COLO829 (cell line): ENCODE measurements at places on chromosomes 16 and 17.

DNA sequence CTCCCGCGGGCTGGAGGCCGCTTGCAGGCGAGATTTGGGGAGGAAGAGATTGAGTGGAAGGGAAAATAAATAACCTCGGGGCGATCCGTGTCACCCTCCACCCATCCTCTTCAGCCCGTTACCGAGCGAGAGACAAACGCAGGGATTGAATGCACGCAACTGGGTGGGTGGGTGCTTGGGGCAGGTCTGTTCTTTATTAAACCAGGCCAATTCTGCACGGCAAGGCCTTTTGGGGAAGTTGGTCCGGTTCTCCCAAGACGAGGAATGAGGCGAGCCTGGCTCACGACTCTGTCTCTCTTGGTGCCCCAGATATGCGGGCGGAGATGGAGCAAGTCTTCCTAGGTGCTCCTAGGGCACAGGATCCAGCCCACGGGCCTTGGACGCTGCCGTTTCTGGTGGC, 396 bp upstream of the HOXB7 start:
- no peak for DNase-seq

DNA sequence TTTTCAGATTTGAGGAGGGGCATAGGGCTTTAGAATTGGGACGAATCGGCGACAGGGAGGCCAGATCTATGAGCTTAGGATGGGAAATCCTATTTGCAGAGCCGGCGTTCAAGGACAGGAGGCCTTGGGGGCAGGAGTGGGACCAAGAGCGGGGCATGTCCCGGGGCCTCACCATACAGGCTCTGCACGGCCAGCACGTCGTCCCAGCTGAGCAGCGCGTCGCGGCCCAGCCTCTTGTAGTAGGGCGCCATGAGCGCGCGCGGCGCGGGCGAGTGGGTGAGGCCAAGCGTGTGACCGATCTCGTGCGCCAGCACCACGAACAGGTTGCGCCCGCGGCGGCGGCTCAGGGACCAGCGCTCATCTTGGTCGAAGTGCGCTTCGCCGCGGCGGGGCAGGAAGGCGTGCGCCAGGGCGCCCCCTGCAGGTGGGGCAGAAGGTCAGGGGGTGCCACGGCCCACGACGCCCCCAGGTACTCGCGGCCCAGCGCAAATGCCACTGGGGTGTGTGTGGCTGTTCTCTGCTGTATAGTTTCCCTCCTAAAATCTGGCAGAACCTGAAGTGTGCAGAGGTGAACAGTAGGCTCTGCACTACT, 9.3 kb downstream of the C17orf50 start:
- no peak for DNase-seq

DNA sequence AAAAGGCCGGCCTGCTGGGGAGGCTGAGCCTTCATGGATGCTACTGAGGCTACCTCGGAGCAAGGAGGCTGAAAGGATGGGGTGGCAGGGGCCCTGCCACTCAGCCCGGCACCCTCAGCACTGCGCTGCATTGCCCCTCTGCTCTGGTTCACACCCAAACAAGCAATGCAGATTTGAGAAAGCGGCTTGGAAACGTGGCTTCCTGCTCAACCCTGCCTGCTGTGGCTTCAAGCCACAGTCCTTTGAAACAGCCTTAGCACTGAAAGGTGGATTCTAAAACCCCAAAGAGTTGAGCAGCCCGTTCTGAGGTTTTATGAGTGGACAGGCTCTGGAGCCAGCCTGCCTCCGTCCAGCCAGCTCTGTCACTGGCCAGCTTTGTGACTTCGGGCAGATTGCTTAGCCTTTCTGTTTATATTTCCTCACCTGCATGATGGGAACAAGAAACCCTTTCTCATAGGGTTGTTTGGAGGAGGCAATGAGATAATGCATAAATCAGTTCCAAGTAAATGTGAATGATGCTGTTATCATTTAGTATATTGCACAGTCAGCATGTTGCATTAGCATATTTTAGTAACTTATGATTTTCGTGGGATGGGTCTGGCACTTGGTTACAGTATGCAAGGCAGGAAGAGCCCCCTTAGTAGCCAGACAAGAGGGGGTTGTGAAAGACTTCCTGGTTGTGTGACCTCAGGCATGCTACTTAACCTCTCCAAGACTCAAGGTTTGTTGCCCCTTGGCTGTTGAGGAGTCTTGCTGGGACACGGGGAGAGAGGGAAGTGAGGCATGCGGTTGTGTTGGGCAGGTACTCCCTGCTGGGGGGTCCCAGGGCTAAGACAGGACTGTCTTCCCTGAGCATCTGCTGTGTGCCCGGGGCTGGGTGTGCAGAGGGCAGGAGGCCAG, 23.6 kb downstream of the CRISPLD2 start:
- DNase-seq: no peak

- DNase-seq: no peak
Observed at GRCh38 chr17:42282478-42283080, 5.7 kb upstream of the STAT5A start.

- no peak for DNase-seq
Observed at GRCh38 chr16:57134982-57135381, 42.6 kb downstream of the CPNE2 start.

DNA sequence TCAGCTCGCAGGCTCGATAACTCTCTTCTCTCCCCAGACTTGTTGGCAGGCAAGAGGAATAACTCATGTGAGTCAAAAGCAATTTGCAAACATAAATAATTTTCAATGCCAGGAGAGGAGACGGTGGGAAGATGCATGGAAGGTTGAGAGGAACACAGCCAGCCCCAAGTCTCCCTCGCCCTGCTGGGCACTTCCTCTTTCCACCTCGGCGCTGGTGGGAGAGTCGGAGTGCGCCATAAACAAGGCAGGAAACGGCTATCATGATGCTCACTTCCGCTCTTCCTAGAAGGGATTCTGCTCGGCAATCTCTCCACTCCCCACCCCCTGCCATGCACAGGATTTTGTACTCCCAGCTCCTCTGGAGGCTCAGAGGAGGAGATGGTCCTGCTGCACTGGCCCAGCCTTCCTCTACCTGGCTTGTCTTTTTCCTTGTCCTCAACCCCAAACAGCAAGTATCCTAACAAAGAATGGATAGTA, 13.0 kb downstream of the CBX4 start:
- no peak for DNase-seq

DNA sequence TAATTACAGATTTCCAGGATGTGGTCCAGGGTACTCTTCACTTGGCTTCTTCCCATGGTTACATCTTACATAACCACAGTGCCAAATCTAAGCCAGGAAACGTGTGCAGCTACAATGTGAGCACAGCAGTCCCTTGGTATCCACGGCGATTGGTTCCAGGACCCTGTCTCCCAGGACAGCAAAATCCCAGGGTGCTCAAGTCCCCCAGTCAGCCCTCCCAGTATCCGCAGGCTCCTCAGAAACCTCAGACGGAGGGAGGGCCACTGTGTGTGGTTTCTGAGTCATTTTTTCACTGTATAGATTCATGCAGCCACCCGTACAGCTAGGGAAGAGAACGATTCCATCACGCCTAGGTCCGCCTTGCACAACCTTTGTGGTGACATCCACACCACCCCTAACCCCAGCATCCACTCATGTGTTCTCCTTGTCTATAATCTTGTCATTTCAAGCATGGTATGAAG, 11.1 kb upstream of the ATP2C2 start:
- DNase-seq: no peak

GRCh38 chr17:9292561-9292941, 271.2 kb downstream of the NTN1 start:
- DNase-seq: no peak

DNA sequence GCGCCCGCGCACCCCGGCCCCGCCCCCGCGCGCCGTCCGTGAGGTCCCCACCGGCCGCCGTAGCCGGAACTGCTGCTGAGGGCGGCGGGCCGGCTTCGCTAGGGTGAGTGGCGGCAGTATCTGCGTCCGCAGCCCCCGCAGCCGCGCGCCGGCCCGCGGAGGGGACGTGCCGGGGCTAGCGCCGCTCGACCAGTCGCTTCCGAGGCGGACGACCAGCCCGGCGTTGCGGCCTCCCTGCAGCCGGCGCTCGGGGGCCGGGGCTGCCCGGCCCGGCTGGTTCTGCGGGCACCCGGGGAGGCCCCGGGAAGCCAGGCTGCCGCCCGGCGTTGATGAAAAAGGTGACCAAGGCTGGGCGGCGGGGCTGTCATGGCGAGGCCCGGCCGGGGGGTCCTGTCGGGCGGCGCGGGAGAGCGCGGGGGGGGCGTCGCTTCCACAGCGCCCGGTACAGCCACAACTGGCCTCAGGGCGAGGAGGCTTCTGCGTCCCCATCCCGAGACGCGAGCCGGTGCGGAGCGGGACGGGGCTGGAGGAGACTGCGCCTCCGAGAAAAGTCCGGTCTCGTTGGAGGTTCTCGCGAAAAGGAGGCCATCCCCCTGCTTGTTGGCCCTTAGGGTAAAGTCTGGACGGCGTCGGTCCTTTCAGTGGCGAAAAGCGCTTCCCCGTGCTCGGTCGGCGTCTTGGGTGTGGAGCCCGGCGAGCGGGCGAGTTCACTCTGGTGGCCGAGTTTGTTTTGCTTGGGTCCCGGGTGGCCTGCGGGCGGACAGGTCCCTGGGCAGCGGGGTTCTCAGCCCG, at the start of gene CRAMP1:
Gene CRAMP1, plus strand, starts transcription at position 41 of the 792 bp plus-strand sequence. CDS start 2,280 bp downstream, outside the sequence.
- peak; percentile 8 for DNase-seq

DNA sequence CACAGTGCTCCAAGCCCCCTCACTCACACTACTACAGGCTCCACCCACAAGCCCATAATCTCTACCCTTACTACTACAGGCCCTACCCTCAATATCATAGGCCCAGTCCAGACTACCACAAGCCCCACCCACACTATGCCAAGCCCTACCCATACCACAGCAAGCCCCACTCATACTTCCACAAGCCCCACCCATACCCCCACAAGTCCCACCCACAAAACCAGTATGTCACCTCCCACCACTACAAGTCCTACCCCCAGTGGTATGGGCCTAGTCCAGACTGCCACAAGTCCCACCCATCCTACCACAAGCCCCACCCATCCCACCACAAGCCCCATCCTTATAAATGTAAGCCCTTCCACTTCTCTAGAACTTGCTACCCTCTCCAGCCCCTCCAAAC, 13.8 kb downstream of the RIPOR1 start:
- peak; percentile 91 for DNase-seq

- DNase-seq: no peak
Observed at GRCh38 chr17:74201250-74201649, 2.2 kb upstream of the RPL38 start.

DNA sequence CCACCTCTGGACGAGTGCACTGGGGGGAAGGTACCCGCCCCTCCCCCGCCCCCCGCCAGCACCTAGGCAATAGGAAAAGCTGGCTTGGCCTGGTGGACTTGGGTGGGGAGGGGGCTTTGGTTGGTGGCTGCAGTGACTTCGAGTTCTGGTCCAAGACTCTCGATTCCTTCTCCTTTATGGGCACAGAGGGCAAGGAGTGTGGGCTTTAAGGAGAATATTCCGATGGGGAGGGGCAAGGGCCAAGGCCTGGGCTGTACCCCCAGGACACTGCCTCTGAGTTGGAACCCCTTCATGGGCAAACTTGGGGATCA, 409 bp downstream of the ACSF2 start:
- DNase-seq: no peak

DNA sequence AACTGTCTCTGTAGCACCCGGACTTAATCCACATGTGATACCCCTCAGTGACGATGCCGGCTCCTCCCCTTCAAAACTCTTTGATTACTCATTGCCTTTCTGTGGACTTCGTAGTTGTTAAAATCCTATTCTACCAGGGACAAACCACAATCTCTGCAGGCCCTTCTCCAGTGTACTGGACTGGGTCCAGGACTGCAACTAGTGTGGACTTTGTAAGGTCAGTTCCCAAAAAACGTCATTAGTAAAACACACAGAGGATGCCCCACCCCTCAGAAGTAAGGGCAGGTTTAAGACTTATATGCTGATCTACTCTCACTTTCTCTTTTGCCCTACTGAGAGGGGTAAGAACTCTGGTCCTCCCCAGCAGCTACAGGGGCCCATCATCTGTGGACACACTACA, 10.5 kb upstream of the NUDT7 start:
- DNase-seq: no peak

GRCh38 chr17:70644096-70644495, 474.8 kb downstream of the KCNJ2 start:
- DNase-seq: no peak

DNA sequence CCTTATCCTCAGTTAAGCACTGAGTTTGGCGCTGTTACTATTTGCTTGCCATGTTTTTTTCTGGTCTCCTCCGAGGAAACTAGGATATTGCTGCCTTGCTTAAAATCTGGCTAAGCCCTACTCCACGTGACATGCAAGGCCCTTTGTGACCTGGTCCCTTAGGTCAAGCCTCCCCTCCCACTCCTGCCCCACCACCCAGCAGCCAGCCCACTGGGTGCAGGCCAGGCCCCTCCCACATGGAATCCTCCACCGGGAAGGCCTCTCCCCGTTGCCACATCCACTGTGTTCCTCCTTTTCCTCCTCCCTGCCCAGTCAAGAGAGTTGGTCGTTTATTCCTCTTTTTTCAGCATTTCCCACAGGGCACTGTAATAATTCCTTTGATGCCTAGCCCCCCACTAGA, 16.2 kb downstream of the PSMD3 start:
- DNase-seq: no peak

GRCh38 chr17:57282296-57282695, 26.0 kb downstream of the MSI2 start:
- DNase-seq: no peak

DNA sequence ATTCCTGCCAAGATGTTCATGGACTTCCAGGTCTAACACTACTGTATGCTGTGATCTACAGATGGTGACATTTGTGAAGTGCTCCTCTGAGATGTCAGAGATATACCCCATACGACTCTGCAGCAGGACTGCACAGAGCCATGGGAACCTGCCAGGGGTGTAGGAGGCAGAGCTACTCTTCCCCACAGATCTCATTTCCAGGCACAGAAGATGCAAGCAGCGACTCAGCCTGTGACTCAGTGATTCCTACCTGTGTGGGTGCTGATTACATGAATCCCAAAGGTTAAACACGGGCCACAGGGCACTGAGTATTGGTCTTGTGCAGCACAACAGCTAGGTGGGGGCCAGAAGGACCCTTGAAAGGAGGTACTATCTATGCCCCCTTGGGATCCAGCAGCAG, 137.0 kb upstream of the SOX9 start:
- no peak for DNase-seq

GRCh38 chr16:85101956-85102630, 10.2 kb downstream of the CIBAR2 start:
- DNase-seq: no peak

DNA sequence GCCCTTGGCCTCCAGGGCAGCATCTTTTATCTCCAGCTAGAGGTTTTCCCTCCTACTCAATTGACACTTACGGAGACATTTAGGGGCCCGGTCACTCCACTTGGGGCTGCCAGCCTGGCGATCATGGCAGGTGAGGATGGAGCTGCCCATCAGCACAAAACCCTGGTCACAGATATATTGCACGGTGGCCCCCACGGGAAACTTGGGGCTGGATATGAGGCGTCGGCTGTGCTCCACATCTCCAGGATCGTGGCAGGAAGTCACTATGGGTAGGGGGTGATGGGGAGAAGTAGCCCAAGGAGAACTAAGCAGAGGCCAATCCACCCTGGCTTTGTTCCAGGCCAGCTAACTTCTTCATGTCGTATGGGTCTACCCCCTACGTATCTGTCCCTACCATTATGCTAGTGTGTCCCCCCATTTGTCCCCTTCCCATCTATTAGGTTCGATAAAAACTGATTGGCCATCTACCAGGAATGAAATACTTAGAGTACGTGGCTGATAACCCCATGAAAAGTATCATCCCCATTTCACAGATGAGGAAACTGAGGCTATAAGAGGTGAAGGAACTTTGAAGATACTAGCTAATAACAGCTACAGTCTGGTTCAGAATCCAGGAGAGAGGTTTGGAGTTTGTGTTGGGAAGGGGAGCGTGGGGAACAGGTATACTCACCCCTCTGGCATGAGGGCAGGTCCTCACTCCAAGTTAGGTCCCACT, 6.1 kb upstream of the PHF12 start:
- DNase-seq: no peak
